ENCODE measurements at places on chromosomes 5 and 9.

- no peak for DNase-seq
Observed at GRCh38 chr5:14441641-14442040, 140.0 kb upstream of the OTULINL start.

GRCh38 chr5:90802474-90803317 is 244.1 kb downstream of the ADGRV1 start:
- no peak for DNase-seq

- DNase-seq: no peak
Observed at GRCh38 chr9:86093788-86094555, 5.4 kb downstream of the GOLM1 start.

DNA sequence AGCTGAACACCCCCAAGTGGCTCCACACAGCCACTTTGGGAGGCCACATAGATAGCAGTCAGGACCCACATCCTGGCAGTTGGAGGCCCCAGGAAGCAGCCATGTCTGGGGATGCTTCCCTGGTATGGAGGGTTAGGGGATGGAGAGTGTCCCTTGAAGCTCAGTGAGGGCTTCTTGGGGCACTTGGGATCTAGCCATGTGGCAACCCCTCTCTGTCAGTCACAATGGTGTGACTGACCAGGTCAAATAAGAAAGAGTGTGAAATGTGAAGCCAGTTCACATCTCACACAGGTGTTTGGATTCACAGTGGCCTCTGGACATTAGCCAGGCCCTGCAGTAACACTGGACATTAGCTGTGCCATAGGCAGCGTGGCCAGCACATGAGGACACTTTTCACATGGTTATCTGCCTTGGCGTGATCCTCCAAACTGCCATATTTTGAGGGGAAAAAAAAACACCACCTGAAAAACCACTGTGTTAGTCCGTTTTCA is 53.9 kb upstream of the IL17B start:
- no peak for DNase-seq

GRCh38 chr9:95715868-95716435 is 159.5 kb upstream of the ERCC6L2 start:
- DNase-seq: no peak

- DNase-seq: no peak
Observed at GRCh38 chr9:37904445-37905130, 661 bp upstream of the SLC25A51 start.

GRCh38 chr5:132987531-132988408 is 24.3 kb upstream of the AFF4 start:
- no peak for DNase-seq

- no peak for DNase-seq
Observed at GRCh38 chr9:123975871-123976270, 35.7 kb upstream of the LHX2 start.

GRCh38 chr5:170056561-170057267 is 49.0 kb upstream of the FOXI1 start:
- no peak for DNase-seq

DNA sequence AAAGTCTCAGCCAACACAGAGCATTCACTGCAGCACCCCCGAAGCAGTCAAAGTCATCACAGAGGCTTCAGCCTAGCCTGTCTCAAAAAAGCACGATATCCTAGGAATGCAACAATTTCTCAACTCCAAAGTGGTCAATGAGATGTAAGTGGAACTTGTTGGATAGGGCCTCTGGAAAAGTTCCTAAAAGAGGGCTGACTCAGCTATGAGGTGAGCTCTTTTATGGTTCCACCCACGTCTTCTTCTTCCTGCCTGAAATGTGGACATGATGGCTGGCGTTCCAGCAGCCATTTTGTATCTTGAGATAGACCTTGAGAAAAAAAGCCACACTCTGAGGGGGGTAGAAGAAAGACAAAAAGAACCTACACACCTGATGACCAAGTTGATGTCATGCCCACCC is 32.5 kb upstream of the TRIO start:
- DNase-seq: no peak

DNA sequence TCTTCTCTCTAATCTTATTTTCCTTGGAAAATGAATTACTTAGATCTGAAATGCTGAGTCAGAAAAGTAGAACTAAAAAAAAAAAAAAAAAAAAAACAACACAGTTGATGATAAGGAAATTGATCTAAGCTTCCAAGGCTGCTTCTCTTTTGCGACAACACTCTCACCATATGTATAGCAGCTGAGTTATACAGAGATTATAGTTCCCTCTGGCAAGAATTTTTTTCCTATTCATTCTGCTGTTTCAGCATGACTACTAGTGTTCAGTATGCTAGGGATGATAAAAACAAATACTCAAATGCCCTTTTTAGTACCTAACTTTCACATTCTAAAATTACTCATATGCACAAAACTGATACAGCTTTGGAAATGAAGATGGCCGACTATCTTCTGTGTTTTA is 267.3 kb downstream of the MLLT3 start:
- DNase-seq: no peak

DNA sequence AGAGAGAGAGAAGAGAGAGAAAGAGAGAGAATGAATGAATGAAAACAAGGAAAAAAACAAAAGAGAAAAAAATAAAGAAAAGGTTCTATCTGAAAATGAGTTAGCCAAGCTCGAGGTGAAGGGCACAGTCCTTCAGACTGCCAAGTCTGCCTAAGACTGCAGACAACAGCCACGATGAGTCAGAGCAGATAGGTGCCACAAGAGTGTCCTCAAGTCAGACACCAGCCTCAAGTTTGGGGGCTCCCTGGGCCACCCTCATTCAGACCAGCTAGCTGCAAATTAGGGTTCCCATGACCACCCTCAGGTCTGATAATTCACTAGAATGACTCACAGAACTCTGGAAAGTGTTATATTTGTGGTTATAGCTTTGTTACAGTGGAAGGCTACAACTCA is 13.9 kb upstream of the HABP4 start:
- DNase-seq: no peak

DNA sequence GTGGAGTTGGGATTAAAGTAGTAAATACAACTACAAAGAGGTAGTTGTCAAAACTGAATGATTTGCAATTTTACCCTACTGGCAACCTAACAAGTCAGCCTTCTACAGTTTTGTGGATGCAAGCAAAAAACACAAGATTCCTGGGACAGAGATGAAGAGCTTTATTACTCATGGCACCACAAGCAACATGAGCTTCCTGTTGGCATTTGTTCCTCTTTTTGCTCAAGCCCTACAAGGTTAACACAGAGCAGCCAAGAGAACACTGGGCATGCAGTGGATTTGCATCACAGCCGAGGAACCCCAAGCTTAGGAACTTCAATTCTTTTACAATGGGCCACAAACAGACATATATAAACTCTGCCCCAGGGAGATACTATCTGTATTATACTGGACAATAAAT is 28.8 kb upstream of the DMAC1 start:
- no peak for DNase-seq

GRCh38 chr9:32899761-32900160 is 101.7 kb downstream of the APTX start:
- no peak for DNase-seq

GRCh38 chr9:136916330-136917184 is 28.0 kb downstream of the FBXW5 start:
- DNase-seq: no peak

- no peak for DNase-seq
Observed at GRCh38 chr9:33287087-33287490, 3.2 kb upstream of the NFX1 start.

GRCh38 chr9:35116539-35116897 is 856 bp upstream of the ATOSB start:
- DNase-seq: no peak
